ENCODE measurements at places on chromosomes 2 and 18.
A peak's percentile ranks its signal among the peaks of the same experiment; 100 is the strongest.

GRCh38 chr2:149101818-149102217 is 63.3 kb downstream of the LYPD6B start:
- DNase-seq: no peak

DNA sequence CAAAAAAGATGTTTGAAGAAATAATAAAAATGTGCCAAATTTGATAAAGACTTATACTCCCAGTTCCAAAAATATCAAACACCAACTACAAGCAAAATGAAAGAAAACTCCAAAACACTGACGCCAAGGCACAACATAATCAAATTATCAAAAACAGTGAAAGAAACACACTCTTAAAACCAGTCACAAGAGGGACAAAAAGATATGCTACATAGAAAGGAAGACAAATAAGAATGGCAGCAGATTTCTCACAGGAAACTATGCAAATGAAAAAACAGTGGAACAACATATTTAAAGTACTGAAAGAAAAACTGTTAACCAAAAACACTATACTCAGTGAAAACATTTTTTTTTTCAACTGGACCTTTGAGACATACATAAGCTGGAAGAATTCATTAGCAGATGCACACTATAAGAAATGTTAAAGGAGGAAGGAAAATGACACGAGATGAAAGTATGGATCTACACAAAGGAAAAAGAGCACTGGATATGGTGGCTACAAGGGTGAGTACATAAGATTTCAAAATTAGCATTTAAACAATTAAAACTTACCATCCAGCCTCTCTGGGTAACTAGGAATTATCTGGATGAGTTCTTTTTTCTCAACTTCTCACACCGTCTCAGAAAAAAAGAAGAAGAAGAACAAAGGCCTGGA is 94.0 kb upstream of the ACVR1C start:
- DNase-seq: no peak

- no peak for DNase-seq
Observed at GRCh38 chr2:106115250-106115649, 78.9 kb downstream of the UXS1 start.

- no peak for DNase-seq
Observed at GRCh38 chr2:60267122-60267521, 286.3 kb downstream of the BCL11A start.

GRCh38 chr18:48991319-48991660 is 40.5 kb upstream of the SMAD7 start:
- no peak for DNase-seq

DNA sequence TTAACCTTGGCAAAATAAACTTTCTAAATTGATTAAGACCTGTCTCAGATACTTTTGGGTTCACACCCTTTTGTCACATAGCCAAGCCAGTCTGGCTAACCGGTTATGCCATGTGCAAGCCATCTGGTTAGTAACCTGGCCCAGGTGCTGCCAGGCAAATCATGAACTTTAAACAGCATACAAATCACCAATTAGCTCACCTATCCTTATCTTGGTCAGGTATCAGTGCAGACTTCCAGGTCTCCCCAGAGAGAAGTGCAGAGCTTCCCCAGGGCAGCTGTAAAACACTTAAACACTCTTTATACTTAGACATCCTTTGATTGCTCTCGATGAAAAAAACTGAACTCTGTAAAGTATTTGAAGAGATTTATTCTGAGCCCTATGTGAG is 14.9 kb upstream of the MC5R start:
- no peak for DNase-seq

- no peak for DNase-seq
Observed at GRCh38 chr2:40256008-40256407, 195.9 kb downstream of the SLC8A1 start.

DNA sequence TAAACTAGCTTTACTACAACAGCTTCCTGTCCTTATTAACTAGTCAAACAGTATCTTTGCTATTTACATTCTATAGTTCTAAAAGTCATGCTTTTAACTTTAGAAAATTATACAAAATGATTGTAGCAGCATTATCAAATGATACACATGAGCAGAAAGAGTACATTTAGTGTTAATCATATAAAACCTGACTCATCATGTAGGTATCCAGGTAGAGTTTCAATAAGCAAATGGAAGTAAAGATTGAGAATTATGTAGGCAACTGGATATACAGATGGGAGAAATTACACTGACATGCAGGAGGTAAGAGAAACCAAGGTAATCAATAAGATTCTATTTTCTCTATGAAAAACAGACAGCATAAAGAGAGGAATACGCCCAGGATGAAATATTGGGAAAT is 33.8 kb downstream of the TRIP12 start:
- DNase-seq: no peak

DNA sequence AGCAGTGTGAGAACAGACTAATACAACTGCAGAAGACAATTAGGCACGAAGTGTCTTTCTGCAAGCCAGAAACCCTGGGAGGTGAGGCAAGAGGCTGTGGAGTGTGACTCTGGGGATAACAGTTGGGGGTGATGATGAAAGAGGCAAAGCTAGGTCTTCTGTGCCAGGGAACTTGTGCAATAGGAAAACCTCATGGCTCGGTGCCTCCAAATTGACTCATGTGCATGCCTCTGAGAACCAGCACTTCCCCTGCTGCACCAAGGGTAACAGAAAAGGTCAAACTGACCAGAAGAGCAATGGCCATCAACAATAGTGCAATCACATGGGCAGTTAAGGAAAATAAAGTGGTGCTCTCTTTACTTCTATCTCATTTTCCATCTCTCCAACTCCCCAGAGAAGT is 136.4 kb downstream of the SCG2 start:
- no peak for DNase-seq

GRCh38 chr18:44807766-44808165 is 127.1 kb downstream of the SETBP1 start:
- no peak for DNase-seq

DNA sequence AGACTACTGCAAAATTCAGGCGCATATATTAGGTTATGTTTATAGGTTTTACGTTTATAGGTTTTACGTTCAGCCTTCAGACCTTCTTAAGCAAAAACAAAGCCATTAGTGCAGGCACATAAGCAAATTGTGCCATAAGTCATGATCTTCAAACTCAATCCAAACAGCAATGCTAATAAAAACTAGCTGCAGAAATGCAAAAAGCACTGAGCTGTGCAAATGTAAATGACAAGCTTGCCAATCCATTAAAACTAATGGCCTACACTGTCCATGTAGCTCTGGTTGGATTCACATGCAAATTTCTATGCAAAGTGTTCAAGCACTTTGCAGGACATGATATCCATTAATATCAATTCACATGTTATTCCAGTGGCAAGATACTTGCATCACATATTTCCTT is 50.9 kb downstream of the LRPPRC start:
- DNase-seq: no peak

- DNase-seq: no peak
Observed at GRCh38 chr2:120465989-120466703, 120.2 kb downstream of the INHBB start.

DNA sequence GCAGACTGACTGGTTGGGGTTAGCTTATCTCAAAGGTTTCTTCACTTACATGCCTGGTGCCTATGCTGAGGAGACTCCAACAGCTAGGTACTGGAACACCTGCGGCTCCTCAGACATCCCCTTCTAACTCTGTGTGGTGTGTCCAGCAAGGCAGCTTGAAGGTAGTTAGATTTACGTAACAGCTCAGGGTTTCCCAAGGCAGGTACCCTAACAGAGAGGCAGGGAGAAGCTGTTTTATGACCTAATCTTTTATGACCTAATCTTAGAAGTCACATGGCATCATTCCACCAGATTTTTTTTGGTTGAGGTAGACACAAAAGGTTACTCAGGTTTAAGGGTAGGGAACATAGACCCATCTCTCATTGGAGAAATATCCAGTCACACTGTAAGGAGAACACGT is 17.4 kb upstream of the PAPOLG start:
- DNase-seq: no peak

- no peak for DNase-seq
Observed at GRCh38 chr18:33830213-33830612, 252.2 kb downstream of the ASXL3 start.

GRCh38 chr2:200306931-200307723 is 634 bp downstream of the SPATS2L start:
- DNase-seq: peak; percentile 43

DNA sequence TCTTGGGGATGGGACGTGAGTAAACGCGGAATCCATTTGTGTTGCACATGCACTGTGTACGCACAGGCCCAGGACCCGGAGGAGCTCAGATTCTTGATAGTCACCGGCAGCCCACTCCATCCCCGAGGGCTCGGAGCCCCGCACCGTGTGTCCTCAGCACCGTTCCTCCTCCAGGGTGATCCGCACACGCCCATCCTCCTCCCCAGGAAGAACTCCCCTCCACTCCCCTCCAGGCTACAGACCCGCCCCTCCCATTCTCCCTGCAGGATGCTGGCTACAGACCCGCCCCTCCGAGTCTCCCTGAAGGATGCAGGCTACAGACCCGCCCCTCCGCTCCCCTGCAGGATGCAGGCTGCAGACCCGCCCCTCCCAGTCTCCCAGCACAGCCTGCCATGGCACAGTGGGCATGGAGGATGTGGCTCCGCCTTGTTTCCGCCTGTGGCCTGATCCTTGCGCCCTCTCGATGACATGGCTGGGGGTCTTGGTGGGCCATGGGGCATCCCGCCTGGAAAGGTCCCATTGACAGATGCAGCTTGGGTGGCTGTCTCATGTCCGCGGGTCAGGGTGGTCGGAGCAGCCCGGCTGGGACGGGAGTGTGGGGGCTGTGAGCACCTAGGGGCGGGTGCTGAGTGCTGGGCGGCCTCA is 14.1 kb downstream of the CTDP1 start:
- DNase-seq: no peak

GRCh38 chr18:56565046-56565445 is 73.3 kb downstream of the TXNL1 start:
- DNase-seq: no peak

DNA sequence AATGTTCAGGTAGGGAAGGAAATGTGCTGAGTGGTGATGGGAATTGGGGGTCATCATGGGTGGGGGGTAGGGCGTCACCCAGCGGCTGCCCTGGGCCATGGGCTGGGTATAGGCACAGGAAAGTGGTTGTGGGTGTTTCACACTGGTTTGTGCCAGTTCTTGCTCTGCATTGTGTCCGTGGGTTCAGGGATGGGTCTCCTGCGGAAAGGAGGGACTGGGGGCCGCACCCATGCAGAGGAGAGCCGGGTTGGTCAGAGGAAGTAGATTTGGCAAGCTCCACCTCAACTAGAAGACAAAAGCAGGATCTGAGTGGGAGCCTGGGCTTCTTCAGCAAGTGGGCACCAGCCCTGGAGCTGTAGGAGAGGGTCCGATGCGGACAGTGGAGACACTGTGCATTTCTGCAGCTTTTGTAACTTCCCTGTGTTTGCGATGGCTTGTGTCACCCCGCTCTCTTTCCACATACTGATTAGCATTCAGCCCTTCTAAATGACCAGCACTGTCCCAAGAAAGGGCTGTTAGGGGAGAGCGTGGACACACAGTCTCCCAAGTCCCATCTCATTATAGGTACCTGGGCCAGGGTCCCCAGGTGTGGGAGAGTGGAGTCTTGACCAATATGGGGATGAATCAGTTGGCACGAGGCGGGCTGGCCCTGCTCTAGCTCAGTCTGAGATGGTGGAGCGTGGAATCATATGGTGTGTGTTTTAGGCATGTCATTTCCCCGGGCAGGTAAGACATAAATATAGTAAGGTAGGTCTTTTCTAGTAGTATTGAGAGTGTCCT is 67.2 kb downstream of the LRRFIP1 start:
- no peak for DNase-seq

GRCh38 chr18:75247611-75248421 is 37.2 kb downstream of the TSHZ1 start:
- DNase-seq: no peak

DNA sequence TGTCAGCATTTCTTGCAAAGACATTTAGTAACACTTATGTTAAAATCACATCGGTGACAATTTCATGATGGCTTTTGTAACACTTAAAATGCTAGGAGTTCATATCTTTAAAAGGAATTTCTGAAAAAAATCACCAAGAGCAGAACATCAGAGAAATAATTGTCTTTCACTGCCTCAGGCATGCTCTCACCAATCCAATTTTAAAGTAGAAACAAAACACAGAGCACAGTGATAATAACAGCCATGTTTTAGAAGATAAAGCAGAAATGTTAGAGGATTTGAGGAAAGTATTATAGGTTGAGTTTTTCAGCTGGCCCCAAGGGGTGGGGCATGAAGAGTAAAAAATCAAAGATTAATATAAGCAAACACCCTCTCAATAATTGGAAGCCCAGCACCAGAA is 1037.6 kb downstream of the DSC3 start:
- no peak for DNase-seq

GRCh38 chr2:33425161-33425560 is 51.3 kb upstream of the RASGRP3 start:
- no peak for DNase-seq

GRCh38 chr2:212708355-212708754 is 169.8 kb upstream of the ERBB4 start:
- no peak for DNase-seq

- no peak for DNase-seq
Observed at GRCh38 chr2:31333046-31333445, 81.5 kb downstream of the XDH start.

DNA sequence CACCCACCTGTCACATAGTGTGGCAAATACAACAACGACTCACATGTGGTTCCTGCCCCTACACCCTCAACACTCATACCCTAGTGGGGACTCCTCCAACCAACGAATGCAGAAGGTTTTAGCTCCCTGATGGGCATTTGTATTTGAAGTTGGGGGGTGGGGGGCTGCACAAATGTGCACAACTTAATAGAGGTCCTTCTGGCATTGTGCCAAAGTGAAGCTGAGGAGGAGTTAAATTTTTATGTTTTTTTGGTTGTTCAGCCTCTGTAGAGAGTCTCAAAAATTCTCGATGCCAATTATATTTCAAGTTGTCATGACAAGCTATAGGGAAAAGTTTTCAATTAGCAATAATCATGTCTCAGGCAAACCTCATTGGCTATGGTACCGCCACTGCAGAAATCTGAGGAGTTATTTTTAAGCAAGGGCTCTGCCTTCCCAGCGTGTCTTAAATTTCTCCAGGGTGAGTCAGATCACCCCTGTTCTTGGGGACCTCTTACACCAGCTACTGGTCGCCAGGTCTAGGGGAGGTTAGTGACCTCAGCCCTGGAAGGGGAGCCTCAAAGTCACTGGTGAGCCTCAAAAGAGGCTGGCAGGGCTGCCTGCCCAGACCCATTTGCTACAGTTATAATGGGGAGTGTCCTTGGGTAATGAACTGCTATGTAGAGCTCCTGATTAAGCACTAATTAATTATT is 102.7 kb upstream of the TAF1B start:
- no peak for DNase-seq

DNA sequence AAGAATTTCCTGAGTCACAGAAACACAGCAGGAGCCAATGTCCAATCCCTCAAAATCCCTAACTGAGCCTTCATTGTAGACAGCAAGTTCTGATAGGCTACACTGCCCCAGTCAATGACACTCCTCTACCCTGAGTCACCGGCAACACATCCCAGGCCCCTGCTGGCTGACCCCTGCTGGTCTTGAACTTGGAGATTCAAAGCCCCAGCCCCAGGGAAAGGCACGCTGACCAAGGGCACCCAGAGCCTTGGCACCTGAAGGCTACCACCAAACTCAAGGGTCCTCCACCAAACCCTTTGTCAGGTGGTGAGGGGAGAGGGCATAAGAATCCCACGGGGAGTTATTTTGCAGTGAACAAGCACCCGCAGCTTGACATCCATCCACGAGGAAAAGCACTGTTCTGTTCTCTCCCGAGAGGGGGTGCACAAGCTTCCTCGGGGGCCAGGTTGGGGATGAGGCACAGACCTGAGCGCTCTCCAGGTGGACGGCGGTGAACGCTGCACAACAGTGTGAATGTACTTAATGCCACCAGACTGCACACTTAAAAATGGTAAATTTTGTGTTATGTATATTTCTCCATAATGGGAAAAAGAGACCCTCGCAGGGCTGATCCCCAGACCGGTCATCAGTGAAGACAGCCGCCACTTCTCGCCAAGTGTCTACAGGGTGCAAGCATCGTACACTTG is 46.9 kb downstream of the TFCP2L1 start:
- no peak for DNase-seq

Data from stimulated activated CD4-positive, alpha-beta T cell treated with anti-CD3 and anti-CD28 coated beads, Interleukin-2, amount 100 ng/mL, for 24 hours (primary cell).